HFFc6 (cell line): ENCODE measurements at places on chromosomes 12 and 14. TPM values are rescaled to one million over a fixed set of nuclear protein-coding genes. Genes with fewer than 3 reads are reported as not detected.

GRCh38 chr14:95527387-95528002 is 7.4 kb upstream of the GLRX5 start:
- peaks cover 95% of the 10 kb centered on the region for H3K4me1 ChIP-seq
- DNase-seq, result peak; percentile 84
- peak overlapping the region; percentile 93 for H3K27ac ChIP-seq
- H3K36me3 ChIP-seq, result peaks cover 6% of the 10 kb centered on the region

GCN1 gene
- total RNA-seq, result 80.7 to 97.9 TPM (median 96.7 TPM) in 3 replicates

- DNase-seq, result no peak
- H3K36me3 ChIP-seq, result no peaks in the 10 kb centered on the region
- peaks cover 64% of the 10 kb centered on the region for H3K4me1 ChIP-seq
These were observed 3.5 kb downstream of the STXBP6 start for GRCh38 chr14:25046301-25046943.

DNA sequence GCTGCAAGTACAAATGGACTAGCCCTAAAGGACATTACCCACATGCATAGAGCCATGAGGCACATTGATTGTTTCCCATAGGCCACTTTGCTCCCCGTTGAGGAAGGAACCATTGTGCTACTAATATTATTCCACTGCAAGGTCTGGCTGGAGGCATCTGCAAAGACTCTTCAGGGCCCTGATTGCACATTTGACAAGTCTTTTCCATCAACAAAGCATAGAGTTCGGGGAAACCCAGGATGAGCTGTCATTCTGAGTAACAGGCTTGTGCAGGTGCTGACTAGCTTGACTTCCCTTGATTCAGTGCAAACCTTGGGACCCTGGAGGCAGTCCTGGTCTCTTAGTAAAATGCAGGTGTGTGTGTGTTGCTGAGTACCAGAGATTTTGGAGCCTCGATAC is 73.8 kb downstream of the SUSD6 start:
- DNase-seq, result no peak
- no peaks in the 10 kb centered on the region; the same call in none of the 2 replicates for H3K27me3 ChIP-seq
- H3K36me3 ChIP-seq, result no peaks in the 10 kb centered on the region
- no peak overlapping the region for H3K27ac ChIP-seq

LRFN5 gene
- total RNA-seq, result not detected in 3 replicates

GPX2 gene
- not detected in 3 replicates for total RNA-seq

ELK3 gene
- 51.3 and 69.3 TPM in 2 replicates for total RNA-seq
